ENCODE measurements at places on chromosomes 16 and 17. TPM values are rescaled to one million over a fixed set of nuclear protein-coding genes. Genes with fewer than 3 reads are reported as not detected.

The C1QL1 gene
- polyA plus RNA-seq: 0.11 TPM

The CACNG5 gene
- polyA plus RNA-seq: not detected

The LRRC37A gene
- 1.3 TPM for polyA plus RNA-seq

The SCNN1B gene
- not detected for polyA plus RNA-seq

The SSTR5 gene
- polyA plus RNA-seq: 0.26 TPM

The CA7 gene
- not detected for polyA plus RNA-seq

The CORO6 gene
- polyA plus RNA-seq: 0.82 TPM

The OVCA2 gene
- 23.7 TPM for polyA plus RNA-seq

DNA sequence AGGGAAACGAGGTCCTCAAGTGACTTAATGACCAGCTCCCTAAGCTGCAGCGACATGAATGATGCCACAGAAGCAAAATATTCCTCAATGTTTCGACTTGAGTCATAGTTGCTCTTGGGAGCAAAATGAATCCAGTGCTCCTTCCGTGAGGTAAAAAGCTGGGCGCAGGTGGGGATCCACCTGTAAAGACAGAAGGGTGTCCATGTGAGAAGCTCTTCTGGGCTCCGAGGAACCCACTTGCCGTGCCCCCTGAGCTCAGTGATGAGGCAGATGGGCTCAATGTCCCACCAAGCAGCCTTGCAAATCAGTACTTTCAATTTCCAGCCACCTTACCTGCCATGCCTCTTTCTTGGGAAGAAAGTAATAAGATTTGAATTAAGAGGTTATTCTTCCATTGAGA is 25.5 kb downstream of the DNAH3 start:
- no peak for DNase-seq

DNA sequence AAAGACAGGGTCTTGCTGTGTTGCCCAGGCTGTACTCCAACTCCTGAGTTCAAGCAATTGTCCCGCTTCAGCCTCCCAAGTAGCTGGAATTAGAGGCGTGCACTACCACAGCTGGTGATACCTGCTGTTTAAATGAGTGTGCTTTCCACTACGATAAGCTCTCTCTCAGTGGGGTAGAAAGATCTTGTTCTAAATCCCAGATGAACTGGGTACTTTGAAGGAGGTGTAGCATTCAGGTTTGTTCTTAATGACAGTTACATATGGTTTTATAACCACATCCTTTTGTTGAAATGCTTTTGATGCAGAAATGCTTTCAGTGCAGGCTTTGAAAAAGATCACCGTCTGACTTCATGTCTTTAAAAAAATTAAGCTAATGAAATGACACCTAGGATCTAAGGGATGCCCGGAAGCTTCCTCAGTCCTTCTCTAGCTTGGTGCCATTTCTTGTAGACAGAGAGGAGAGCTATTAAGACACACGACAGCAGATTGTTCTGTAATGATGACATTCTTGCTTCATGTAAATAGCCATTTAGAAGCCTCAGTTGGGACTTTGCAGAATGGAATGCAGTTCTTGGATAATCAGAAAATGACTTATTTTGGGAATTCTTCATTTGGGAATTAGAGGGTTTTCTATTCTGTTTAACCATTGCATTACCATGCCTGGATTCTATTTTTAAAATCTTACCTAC is 19.5 kb downstream of the PMM2 start:
- no peak for DNase-seq

DNA sequence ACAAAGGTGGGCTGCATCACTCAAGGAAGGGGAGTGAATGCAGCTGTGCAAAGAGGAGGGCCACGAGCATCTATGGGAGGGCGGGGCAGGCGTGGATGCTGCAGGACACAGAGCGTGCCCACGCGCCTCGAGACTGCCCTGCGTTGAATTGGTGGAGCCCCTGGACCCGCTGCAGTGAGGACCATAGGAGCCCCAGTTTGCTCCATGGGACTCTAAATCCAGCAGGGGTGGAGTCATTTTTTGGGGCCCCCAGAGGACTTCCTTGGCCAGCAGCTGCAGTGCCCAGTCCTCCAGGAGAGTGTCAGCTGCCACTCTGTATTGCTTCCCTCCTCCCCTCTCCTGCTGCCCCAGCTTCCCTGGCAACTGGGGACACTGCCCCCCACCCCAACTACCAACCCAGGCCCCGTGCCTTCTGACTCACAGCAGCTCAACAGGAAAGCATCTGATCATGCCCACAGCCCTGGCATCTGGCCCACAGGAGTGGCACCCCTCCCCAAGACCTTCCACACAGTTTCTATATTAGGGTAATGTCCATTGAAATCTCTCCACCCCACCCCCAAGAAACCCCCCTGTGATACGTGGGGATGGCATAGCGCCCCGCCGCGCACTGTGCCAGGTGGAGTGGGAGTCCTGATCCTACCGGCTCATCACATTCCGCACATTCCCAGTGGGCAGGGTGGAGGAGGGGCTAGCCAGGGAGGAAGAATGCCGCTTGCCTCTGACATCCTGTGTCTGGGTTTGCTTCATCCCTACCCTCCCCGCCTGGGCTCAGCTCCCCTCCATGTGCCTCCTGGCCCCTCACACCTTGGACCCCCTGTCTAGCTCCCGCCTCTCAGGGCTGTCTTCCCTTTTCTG is 27.8 kb upstream of the ITGA3 start:
- no peak for DNase-seq

- peak; percentile 73 for DNase-seq
Observed at GRCh38 chr16:9138731-9139501, 47.5 kb downstream of the HAPSTR1 start.

DNA sequence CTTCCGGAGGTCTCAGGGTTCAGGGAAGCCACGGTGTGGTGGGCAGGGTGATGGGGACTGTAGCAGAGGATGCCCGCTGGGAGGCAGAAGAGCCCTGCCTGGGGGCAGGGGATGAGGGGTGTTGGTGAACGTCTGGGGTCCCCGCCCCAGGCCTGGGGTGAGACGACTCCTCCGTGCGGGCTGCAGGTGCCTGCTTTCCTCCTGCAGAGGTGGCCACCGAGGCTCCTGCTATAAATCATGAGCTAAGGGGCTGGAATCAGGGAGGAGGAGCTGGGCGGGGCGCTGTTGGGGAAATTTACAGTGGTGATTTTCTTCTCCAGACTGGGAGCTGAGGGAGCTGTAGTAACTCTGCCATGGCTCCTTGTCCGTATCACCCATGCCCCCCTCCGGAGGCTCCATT is 167.0 kb downstream of the MRM1 start:
- no peak for DNase-seq

DNA sequence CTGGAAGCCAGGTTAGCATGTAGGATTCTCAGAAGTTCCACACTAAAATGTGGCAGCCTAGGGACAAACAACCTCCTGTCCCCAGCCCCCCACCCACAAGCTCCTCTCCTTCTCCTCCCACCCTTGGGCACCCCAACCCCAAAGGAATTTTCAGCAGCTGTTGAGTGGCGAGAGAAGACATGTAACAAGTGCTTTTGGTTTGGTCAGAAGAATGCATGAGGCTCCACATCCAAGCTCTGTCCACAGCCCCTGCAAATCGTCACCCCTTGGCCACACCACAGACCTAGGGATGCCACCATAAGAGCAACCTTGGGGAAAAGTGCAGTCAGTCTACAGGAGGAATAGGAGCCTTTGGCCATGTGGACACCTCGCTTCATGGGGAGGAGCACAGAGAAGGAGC is 11.9 kb upstream of the RAB37 start:
- no peak for DNase-seq

GRCh38 chr17:33753452-33753851 is 460.4 kb upstream of the ASIC2 start:
- no peak for DNase-seq

DNA sequence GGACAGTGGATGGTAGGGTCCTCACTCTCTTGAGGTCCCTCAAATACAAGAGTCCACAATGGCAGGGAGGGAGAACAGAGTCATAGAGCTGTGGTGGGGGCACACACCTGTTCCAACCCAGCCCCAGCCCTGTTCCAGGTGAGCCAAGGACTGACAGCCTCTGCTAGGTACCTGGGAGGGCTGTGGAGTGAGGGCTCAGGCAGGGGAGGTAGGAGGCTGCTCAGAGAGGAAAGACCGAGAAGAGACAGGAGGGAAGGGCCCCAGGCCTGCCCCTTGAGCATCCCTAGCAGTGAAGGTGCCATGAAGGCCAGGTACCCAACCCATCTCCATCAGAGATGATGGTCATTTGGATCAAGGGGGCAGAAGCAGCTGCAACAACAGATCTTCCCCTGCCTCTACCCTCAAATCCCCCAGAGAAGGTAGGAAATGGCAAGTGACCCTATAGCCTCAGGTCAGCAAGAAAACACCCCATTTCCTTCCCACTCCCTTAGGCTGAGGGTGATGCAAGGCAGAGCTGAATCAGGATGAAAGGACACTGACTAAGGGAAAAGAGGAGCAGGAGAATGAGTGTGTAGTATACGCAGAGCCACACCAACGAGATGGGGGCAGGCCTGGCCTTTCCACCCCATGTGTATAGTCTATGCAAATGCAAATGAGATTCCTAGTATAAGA is 28.6 kb downstream of the CD300LG start:
- no peak for DNase-seq

DNA sequence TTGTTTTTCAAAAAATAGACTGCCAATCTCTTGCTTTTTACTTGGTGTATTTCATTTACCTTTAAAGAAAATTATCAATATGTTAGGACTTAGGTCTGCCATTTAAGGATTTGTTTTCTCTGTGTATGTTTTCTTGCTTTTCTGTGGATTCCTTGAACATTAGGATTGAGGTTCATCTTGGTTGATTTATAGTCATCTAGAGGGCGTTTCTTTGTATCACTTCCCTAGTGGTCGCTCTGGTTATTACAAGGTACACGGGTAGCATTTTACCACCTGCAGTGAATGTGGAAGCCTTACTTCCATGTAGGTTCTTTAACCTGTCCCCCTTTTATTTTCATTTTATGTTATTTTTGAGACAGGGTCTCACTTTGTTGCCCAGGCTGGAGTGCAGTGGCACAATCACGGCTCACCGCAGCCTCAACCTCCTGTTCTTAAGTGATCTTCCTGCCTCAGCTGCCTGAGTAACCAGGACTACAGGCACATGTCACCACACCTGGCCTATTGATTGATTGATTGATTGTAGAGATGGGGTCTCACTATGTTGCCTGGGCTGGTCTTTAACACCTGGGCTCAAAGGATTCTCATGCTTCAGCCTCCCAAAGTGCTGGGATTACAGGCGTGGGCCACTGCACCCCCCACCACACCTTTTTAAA is 35.2 kb upstream of the CBX4 start:
- peak; percentile 48 for DNase-seq

DNA sequence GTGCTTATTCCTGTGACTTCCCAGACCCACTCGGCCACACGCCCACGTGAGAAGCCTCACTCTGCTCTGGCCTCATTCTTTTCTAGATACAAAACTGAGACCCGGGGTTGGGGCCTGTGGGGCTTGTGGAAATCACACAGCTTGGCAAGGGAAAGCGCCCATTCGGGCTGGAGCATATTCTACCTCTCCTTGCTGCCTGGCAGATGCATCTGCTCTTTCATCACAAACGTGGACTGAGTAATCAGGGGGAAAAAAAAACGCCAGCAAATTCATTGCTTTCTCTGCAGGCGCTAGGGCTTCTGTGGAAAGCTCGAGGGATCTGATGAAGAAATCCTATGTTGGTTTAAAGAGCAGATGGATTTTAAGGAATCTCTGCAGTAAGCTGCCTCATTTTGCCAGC is 44.4 kb downstream of the DNAH9 start:
- no peak for DNase-seq

- DNase-seq: no peak
Observed at GRCh38 chr16:85029408-85029784, 1.8 kb downstream of the KIAA0513 start.

- peak; percentile 50 for DNase-seq
Observed at GRCh38 chr17:73182616-73183310, 10.1 kb upstream of the COG1 start.

DNA sequence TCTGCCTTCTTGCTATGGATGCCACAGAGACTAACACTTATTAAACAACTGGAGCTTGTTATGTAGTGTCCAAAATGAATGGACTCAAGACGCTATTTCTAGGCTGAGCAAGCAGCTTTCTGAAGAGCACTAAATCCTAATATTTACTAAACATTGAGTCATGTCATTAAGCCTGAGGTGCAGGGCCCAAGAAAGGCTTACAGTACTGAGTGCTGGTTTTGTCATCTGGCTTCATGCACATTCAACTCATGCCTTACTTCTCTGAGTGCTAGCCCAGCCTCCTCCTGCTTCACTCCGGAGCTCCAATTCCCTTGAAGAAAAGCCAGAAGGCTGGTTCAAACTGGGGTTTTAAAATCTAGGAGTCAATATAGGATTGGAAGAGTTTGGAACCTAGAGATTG is 363.3 kb upstream of the CDH5 start:
- DNase-seq: no peak

DNA sequence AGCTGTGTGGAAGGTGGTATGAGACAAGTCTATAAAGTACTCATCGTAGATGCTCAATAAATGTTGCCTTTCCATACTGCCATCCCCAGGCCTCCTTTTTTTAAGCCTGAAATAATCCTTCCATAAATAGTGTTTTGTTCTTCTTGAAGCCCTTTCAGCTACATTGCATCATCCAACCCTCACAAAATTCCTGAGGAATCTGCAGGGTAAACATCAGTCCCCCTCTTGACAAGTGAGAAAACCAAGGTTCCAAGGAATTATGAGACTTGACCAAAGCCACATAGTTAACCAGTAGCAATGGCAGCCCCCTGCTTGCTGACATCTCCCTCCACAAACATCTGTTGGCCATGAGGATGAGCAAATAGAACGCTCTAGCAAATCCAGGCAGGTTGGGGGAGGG is 89.7 kb upstream of the CCL1 start:
- DNase-seq: no peak

GRCh38 chr16:85477801-85478363 is 135.2 kb upstream of the GSE1 start:
- DNase-seq: no peak

DNA sequence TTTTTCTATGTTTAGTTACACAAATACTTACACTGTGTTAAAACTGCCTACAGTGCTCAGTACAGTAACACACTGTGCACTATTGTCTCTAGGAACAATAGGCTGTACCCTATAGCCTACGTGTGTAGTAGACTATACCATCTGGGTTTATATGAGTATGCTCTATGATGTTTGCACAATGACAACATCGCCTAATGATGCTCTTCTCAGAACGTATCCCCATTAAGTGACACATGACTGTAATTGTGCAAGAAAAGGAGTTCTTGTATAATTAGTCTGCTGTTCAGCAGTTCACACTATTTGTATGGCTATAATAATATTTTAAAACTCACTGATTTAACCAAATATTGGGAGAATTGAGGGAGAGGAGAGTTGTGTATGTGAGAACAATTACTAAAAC is 173.7 kb downstream of the TRIM37 start:
- DNase-seq: no peak

Data from HepG2 (cell line).